ENCODE measurements at places on chromosomes 16 and 17.

DNA sequence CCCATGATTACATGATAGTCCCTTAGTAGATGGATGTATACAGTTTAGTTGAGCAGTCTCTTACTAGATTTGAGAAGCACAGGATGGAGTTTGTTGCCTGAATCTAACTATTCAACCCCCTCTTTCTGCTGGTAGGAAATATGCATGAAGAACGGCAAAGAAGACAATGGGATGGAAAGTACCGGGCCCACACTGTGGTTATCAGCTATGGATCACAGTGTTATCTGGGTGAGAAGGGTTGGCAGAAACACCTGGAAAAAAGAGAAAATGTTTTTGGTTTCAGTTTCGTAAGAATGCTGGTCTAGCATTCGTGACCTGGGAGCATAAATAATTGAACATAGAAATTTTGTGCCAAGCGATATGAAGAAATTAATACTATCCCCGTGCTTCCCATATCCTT lies 53.1 kb downstream of the ANKFN1 start:
- no peak for DNase-seq

GRCh38 chr16:26614237-26614841 lies 452.4 kb upstream of the C16orf82 start:
- DNase-seq, result no peak

- DNase-seq, result no peak
Observed at GRCh38 chr17:14359163-14360020, 58.5 kb downstream of the HS3ST3B1 start.

- no peak for DNase-seq
Observed at GRCh38 chr17:37318931-37319594, 56.7 kb upstream of the C17orf78 start.

DNA sequence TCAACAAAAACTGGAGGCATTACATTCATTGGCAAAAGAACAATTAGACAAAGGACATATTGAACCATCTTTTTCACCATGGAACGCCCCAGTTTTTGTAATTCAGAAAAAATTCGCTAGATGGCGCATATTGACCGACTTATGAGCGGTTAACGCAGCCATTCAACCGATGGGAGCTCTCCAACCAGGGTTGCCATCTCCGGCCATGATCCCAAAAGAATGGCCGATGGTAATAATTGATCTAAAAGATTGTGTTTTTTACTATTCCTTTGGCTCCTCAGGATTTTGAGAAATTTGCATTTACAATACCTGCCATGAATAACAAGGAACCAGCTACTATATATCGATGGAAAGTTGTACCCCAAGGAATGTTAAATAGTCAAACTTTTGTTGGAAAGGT lies 21.4 kb downstream of the ALOX15B start:
- DNase-seq, result peak; percentile 30
